Stimulated activated CD8-positive, alpha-beta memory T cell treated with anti-CD3 and anti-CD28 coated beads, Interleukin-7, amount 100 ng/mL, for 24 hours (primary cell): ENCODE measurements at places on chromosomes 5 and 9.

DNA sequence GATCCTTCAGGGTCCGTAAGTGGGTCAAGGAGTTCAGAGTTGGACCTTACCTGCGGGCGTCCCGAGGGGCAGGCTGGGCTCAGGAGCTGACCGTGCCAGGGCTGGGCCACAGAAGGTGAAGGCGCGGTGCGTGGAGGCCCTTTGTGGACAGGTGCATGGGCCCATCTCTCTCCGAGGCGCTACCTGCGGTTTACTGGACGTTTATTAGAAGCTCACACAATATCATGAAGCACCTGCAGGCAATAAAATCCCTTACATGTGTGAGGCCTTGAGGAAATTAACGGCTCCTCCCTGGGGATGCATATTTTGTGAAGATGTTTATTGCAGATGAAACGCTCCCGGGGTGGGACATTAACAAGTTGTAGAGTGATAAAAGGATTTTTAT, 79.8 kb upstream of the LMX1B start:
- DNase-seq = no peak

DNA sequence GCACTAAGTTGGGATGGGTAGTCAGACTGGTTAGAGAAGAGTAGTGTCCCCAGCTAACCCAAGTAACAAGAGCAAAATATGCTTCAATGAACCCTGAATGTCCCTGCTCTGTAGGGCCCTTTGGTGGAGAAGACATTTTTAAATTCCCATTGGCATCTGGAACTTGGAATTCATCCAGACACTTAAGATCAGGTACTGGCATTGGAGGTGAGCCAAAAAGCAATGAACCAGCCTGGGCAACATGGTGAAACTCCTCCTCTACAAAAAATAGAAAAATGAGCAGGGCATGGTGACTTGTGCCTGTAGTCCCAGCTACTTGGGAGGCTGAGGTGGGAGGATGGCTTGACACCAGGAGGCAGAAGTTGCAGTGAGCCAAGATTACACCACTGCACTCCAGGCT, 58.9 kb upstream of the ZNF618 start:
- no peak for DNase-seq

GRCh38 chr5:127281609-127282008, 9.0 kb upstream of the MEGF10 start:
- DNase-seq = no peak

DNA sequence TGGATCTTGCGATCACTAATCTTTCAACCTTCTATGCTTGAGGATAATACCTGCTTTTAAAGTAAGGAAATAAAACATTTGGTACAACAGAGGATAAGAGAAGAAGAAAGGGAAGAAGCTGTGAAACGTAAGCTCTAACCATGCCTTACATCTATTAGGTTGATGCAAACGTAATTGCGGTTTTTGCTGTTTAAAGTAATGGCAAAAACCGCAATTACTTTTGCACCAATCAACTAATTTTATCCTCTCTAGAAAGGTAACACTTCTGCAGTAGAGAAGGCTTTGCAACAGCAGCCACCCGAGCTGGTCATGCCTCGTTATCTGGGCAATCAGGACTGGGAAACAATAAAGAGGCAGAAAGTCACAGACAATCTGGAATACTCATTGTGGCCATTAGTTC, 224.1 kb downstream of the MED10 start:
- no peak for DNase-seq

GRCh38 chr5:13975246-13975645, 30.8 kb upstream of the DNAH5 start:
- DNase-seq = no peak

GRCh38 chr5:96721351-96721977, 59.3 kb downstream of the CAST start:
- DNase-seq = no peak
